NAMALWA (cell line): ENCODE measurements at places on chromosomes 4 and X.

DNA sequence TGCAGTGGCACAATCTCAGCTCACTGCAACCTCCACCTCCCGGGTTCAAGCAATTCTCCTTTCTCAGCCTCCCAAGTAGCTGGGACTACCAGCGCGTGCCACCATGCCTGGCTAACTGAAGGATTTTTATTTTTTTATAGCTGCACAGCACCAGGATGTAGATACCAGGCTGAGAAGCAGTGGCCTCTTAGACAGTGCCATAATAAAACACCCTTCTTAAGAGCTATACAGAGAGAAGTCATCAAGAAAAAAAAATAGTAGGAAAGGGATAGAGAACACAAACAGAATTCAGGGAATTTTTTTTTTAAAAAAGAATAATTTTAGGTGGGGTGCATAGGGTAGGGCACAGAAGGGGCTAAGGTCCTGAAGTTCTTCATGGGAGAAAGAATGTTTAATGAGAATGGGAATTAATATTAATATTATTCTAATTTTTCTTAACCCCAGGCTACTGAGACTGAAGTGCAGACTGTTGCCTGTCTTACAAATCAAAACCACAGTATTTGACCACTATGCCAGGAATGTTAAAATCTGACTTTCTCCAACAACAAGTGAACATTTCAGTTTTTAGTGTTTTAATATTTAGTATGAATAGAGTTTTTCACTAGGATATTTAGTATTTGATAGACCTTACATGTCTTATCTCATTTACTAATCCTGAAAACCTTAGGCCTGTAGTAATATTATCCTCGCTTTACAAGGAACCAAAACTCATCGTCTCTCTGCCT is 146.7 kb downstream of the KCNIP4 start:
- no peak for DNase-seq

DNA sequence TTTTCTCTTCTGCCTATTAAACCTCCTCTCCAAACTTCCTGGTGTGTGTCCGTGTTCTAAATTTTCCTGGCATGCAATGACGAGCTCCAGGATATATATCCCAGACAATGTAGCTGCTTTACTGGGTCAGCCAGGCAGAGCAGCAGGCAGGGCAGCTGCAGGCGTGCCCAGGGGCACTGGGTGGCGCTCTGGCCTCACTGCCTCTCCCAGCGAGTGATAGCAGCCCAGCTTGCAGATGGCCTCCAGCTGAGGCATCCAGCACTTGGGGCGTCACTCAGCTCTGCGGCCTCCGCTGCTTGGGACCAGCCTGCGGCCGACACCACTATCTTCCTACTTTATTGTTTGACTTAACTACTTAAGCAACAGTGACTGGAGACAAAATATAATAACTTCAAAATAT is 23.0 kb upstream of the UBA6 start:
- no peak for DNase-seq

- DNase-seq, result no peak
These were observed 29.3 kb upstream of the MYOZ2 start for GRCh38 chr4:119106036-119107000.

GRCh38 chr4:81523672-81524327 is 52.1 kb upstream of the RASGEF1B start:
- DNase-seq, result no peak

DNA sequence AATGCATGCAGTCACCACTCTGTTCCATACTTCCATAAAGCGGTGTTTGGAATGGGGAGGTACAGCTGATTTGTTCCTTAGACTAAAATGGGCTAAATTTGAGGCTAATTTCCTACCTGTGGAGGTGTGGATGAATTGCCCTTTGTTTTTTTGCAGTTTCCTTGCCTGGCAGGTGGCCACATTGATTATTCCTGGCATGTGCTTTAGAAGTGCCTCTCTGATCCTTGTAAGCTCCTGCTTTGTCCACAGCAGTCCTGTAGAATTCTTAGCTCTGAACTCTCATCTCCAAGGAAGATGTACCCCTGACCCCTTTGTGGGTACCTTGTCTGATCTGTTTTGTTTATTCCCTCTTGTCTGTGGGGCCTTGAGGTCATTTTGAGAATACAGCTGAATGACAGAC is 136.8 kb downstream of the ADGRL3 start:
- no peak for DNase-seq

DNA sequence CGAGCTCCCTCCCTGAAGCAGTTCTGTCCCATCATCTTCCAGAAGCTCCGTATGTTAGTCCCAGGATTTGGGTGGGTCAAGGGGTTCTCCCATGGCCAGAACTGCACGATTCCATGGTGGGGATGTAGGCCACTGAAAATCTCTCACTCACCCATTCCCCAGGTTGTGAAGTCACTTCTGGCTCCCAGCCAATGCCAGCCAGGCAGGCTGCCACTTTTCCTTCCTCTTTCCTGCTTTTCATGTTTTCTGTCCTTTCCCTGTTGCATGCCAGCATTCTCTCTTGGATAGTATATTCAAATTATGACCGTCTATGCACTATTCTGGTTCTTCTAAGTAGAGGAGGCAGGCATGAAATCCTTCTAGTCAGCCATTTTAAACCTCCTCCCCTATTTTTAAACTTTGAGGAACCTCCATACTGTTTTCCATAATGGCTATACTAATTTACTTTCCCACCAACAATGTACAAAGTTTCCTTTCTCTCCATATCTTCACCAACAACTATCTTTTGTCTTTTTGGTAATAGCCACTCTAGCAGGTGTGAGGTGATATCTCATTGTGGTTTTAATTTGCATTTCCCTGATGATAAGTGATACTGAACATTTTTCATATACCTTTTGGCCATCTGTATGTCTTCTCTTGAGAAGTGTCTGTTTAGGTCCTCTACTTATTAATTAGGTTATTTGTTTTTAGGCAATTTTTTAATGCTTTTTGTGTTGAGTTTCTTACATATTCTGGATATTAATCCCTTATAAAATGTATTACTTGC is 182.1 kb upstream of the TET2 start:
- DNase-seq, result no peak

DNA sequence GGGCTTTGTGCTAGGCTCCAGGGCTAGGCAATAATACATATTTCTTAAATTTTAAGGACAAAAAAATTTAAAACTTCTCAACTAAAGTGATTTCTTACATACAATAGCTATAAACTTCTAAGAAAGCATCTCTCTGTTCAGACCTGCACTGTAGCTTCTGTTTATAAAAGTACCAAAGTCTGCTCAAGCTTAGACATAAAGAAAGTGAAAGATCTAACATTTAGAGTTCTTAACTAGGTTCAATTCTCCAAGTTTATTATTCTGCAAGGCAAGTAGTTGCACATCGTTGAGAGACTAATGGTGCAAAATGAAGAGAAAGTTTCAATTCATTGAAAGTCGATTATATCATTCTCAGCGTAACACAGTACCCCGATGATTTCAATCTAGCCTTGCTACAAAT is 857.4 kb upstream of the HTR2C start:
- DNase-seq, result no peak

GRCh38 chr4:73816814-73817213 is 19.7 kb upstream of the CXCL6 start:
- no peak for DNase-seq

- DNase-seq, result no peak
These were observed 471.1 kb downstream of the GBA3 start for GRCh38 chr4:23163647-23164436.

DNA sequence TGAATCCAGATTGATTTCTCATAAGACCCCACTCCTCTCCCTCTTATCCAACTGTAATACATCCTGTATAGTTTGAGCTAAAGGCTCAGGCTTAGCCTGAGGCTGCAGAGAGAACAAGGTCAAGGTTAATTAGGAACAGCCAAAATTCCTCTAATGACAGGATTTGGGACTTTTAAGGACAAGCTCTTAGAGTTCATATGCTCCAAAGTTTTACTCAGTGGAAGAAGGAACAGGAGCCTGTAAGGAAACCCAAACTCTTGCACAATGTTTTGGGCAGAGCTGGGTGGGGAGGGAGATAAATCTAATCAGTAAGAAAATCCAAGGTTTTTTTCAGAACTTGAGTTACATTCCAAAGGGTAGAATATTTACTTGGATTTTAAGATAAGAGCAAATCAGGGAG is 238.8 kb downstream of the QDPR start:
- no peak for DNase-seq

- DNase-seq, result no peak
These were observed 179.5 kb downstream of the MSN start for GRCh38 chrX:65846974-65847373.

- no peak for DNase-seq
These were observed 237.5 kb upstream of the ANXA10 start for GRCh38 chr4:167854881-167855280.

DNA sequence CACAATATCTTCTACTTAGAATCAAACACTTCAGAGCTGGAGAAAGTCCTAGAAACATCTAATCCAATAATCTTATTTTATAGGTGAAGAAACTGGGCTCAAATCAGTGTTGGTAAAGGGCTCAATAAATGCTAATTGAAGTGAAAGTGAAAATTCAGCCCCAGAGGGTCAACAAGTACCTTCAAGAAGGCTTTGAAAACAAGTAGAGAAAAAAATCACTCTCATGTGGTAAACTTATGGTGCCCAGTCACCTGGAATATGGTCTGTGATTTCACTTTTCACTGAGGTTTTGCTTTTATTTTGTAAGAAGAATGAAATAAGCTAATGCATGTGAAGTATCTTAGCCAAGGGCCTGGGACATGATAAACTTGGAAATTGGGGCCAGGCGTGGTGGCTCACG is 29.1 kb upstream of the EIF4E start:
- no peak for DNase-seq

GRCh38 chr4:181559637-181560036 is 683.6 kb upstream of the TENM3 start:
- no peak for DNase-seq

DNA sequence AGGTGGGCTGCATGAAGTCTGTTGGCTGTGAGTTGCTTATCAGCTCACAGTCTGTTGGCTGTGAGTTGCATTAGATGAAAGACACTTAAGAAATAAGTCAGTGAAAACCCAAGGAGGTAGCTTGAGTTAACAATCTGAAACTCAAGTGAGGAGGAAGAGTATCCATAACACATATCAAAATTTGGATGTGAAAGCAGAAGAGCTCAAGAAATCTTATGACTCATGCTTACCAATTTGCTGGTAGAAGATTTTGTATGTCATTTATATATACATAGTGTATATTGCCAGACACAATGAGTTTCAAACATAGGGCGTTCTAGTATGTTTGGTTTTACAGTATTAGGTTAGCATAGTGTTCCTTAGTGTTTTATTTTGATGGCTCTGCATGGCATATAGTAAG is 107.4 kb downstream of the DDIT4L start:
- no peak for DNase-seq

GRCh38 chrX:2416851-2417604 is 83.7 kb downstream of the DHRSX start:
- no peak for DNase-seq

DNA sequence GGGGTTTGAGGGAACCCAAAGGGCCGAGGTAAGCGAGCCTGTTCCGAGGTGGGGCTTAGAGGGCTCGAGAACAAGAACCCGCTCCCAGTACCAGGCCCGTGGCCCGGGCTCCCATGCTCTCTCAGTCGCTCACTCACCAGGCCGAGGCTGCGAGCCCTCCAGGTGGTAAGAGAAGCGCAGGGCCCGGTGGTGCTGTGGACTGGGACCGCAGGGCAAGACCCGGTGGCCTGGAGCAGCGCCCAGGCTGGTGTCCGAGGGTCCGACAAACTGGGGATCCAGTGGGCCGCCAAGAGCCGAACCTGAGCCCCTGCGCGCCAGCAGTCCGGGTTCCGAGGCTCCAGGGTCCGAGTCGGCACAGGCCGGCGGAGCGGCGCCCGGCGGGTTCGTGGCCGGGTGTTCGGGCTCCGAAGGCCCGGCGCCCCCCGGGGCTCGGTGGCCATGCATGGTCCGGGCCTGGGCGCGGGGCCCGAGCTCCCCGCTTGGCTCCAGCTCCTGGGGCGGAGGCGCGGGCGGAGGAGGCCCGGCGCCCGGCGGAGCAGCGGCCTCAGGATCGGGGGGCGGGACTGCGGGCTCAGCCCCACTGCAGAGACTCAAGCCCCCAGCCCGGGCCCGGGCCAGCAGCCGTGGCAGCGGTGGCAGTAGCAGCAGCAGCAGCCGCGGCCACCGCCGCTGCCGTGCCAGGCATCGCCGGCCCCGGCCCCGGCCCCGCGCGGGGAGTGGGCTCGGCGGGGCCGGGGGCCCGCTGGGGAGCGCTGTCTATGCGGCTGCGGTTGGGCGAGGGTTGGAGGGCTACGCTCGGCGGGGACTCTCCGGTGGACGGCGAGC is 833 bp downstream of the FGD1 start:
- no peak for DNase-seq

DNA sequence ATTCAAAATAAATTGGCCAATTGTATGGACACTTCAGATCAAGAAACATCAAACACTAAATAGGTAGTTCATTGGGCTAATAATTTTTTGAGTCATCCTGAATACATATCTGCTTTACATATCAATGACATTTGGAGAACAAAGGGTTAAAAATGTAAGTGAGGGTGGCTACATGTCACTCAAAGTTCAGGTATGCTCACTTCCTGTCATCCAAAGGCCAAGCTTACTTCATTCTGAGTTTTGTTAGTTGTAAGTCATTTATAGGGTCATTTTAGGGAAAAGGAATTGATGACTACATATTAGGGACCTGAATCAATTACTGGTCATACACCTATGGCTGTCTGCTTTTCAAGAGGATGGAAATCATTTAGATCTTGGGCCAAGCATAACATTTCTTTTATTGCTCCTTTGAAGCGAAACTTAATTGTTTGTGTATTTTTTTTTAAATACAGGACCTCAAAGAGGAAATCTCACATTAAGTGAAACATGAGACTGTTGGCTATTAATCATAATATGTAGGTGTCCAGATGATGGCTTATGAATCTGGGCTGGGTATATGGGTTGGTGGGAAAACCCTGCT is 119.2 kb upstream of the LEF1 start:
- DNase-seq, result no peak

DNA sequence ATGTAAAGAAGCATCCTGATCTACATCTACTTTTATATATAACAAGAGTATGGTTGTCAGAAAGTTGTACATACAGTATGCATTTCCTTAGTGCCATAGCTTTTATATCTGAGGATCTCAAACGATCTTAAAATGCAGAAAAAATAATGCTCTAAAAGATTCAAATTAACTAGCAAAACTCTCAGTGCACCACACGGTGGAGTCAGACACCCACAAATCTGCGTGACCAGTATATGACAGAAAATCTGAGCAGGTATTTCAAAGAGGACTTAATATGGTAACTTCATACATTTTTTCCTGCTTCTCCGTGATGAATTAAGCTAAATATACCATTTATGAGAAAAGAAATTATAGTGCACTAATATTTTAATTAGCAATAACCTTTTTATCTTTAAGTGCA is 803.0 kb downstream of the DMD start:
- peak; percentile 46 for DNase-seq

GRCh38 chr4:128333309-128334018 is 45.9 kb upstream of the PGRMC2 start:
- no peak for DNase-seq
